GM03348 (cell line): ENCODE measurements at places on chromosomes 11 and 22.

DNA sequence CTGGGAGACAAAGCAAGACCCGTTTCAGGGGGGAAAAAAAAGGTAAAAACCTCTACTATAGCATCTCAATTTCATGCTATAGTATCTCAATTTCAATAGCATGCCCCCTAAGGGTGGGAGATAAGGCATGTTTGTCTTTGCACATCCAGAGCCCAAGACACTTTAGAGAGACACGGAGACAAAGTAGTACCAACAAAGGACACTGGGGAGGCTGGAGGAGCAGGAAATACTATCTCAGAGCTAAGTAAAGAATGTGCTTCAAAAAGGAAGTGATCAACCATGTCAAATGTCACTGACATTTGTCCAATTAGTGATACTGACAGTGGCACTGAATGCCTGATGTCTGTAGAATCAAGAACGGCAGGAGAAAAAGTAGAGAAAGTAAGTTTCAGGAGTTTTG is 68.6 kb downstream of the RRAS2 start:
- no peak for DNase-seq

GRCh38 chr11:102924851-102925380 is 30.6 kb downstream of the MMP13 start:
- DNase-seq = no peak

DNA sequence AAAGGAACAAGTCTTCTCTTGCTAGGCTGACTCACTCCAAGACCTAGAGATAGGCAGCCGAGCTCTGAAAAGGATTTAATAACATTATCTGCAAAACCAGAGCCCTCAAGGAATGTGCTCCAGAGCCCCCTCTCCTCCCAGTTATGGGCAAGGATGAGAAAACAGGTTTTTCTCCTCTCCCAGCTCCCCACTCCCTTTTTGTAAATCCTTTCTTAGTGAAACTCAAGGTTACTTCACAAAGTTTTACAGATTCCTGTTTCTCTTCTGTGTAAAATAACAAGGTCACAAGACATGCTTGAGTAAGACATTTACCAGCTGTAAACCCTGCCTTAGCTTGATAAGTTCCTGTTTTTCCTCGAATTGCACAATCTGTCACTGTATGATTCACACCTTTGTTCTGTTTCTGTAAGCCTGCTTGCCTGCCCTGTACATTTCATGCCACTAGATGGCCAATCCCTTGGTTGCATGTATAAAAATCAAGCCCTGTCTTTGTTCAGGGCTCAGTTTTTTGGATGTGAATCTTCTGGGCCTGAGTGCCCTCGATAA is 489.4 kb downstream of the KCNA4 start:
- peak; percentile 5 for DNase-seq

- DNase-seq = no peak
Measured at GRCh38 chr11:121478895-121479697, 26.3 kb upstream of the SORL1-AS1 start.

DNA sequence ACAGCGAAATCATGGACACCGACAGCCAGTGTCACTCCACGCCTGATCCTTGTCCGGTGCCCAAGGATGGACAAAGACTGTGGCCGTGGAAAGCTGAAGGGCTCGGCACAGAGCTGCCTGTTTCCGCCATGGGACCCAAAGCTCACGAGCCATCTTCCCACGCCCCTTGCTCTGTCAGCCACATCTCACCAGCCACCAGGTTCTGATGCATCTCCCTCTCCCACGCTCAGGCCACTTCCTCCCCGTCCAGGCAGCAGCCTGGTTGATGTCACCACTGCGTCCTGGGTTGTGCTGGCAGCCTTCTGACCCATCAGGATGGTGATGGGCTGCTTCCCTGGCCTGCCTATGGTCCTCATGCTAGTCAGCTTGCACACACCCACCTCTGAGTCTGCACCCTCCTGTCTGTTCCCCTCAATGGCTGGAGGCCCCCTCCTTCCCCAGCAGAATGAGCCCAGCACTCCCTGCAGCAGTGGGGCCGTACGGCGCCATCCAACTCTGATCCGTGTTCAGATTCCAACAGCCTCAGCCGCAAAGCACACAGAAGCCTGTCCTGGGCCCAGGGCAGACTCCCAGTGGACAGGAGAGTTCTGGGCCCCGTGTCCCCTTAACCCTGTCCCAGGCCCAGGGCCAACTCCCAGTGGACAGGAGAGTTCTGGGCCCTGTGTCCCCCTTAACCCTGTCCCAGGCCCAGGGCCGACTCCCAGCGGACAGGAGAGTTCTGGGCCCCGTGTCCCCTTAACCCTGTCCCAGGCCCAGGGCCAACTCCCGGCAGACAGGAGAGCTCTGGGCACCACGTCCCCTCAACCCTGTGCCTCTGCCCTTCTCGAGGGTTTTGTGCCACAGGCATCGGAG is 259.5 kb downstream of the BRD1 start:
- DNase-seq = no peak

DNA sequence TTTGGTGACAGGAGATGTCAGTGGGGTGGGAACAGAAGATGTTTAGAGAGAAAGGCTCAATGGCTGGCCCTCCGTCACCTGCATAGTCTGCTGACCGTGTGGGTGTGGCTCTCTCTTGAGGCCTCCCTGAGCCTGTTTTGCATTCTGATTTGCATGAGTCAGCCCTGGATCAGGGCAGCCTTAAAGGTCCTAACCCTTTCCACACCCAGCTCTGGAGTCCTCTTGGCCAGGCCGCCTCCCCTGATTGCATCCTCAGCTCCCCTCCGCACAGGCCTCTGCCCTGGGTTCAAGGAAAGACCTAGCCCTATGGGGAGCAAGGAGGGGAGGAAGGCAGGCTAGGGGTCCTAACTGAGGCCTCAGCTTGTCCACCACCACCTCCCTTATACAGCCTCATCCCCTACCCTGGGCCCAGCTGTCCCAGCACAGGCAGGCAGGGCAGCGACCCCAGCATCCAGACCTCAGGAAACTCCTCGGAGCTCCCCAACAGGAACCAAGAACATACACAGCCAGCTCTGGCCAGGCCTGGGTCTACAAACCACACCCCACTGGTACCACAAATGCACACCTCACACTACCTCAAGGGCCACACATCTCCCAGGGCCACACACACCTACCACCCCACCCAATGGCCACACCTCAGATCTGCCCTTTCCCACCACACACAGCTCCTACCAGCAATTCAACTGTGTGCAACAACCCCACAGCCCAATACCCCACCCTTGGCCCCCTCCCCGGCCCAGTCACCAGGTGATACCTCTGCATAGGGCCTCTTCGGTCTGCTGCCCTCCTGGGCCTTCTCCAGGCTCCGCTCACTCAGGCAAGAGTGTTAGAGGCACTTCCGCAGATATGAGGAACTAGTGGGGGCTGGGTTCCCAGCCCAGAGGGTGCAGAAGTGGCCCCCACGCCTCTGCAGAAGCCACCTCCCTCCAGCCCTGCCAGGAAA is 13.7 kb downstream of the ARAP1 start:
- peak; percentile 72 for DNase-seq

DNA sequence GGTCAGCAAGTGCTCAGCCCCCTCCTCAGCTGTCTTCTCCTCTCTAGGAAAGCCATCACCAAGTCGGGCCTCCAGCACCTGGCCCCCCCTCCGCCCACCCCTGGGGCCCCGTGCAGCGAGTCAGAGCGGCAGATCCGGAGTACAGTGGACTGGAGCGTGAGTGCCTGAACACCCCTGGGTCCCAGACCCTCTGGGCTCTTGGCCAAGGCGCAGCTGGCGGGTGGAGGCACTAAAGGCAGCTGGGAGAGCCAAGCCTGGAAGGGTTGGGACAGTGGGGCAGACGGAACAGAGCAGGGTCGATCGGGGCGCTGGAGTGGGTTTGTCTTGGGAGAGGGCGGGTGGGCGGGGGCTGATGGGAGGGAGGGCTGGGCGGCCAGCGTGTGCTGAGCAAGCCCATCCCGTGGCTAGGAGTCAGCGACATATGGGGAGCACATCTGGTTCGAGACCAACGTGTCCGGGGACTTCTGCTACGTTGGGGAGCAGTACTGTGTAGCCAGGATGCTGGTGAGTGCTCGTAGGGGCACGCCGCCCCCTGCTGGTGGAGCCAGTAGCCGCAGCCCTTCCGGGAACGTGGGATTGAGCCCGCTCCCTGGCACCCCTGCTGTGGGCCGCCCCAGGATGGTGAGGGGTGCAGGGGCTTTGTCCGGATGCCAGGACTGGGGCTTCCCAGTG is 14.1 kb upstream of the MDK start:
- DNase-seq = peak; percentile 85

DNA sequence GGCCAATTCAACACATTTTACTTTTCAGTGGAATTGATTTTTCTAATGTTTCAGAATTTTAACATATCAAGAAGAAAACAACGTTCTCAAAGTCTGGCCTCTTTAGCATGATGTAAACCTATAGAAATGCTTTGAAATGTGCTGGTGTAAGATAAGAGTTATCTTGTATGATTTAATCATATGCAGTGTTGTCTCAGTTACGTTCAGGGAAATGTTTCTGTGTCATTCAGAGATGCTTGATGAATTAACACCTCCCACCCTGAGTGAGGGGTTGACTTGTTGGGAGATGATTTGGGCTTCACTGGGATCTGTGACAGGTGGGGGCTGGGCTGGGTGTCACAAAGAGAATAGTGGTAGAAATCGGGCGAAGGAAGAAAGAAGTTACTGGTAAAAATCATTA is 15.7 kb upstream of the MYO18B start:
- DNase-seq = no peak

DNA sequence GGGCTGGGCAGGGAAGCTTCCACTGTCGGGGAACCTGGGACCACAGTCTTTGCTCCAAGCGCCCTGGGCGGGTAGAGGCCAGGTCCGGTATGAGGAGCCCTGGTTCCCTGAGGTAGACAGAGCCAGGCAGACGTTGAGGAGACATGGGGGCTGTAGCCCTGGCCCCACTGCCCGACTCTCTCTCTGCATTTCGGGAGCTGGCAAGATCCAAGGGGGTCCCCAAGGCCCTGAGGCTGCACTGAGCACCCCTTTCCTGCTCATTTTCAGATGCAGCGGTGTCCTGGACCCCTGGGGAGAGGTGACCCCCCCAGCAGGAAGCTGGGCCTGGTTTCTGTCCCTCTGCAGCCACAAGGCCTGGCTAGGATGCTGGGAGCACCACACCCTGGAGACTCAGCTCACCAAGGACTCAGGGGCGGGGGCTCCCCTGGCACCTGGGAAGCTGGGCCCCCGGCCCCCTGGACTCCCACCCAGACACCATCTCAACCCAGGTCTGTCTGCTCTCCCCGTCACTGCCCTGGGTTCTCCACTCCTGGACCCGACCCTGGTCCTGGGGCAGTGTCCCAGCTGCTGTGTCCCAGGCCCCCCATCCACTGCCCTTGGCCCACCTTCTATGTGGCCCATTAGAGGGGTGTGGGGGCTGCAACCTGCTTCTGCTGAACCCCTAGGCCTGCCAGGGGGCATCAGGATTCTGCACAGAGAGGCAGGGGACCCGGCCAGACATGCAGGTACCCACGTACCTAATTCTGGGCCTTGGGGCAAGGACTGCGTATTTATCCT is 15.0 kb upstream of the MUC6 start:
- DNase-seq = no peak

DNA sequence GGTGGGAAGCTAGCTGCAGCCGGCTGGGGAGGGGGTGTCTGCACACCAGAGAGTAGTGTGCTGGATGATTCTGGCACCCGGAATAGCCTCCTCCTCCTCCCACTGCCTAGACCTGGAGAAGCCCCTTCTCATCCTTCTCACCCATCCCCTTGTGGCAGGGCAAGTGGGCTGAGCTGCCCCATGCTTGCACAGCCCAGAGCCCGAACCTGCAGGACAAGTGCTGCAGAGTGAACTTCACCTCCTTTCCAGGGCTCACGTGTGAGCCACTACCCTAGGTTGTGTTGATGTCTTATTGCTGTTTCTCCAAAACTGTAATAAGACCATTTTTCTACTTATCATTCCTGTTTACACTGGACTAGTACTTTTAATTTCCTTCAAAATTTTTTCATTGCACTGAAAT is 56.1 kb upstream of the GLYATL1B start:
- DNase-seq = no peak

GRCh38 chr22:17922925-17923903 is 101.1 kb downstream of the MICAL3 start:
- DNase-seq = peak; percentile 78

DNA sequence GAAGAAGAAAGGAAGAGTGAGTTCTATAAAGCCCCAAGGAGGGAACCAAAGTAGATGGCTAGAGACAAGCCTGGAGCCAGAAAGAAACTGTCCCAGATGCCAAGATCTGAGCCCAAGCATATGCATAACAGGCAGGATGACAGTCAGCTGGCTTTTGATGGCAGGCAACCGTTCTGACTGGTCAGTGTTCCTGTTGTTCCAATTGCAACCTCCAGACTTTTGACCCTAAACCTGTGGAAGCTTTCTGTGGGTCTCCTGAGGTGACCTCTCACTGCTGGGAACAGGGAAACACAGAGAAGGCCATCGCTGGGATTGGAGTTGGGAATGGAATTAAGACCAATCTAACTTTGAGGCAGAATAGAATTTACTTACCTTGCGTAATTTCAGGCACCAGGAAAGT is 21.6 kb upstream of the NNMT start:
- DNase-seq = no peak

GRCh38 chr22:27195094-27195493 is 537.7 kb downstream of the MIAT start:
- peak; percentile 42 for DNase-seq

DNA sequence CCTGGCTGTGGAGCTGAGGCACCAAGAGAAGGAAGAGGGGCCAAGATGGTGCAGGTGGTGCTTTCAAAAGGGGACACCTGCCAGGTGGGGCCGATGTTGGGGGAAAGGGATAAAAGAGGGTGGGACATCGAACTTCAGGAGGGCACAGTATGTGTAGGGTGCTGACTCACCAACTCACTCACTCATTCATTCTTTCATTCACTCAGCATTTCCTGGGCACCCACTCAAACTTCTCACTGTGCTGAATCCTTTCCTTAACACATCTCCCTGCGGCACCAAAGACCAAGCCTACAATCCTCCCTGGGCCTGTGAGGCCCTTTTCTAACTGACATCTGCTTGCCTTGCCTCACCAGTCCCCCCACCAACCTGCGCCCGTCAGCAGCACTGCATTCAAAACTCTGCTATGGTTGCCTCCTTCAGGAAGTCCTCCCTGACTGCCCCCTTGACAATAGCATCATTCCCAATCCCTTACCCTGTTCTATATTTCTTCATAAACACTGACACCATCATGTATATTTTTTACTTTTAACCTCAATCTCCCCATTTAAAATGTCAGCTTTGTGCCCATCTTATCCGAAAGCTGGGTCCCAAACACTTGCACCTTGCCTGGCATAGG is 246.6 kb downstream of the MN1 start:
- peak; percentile 29 for DNase-seq

GRCh38 chr11:96054870-96055705 is 131.2 kb upstream of the MTMR2 start:
- DNase-seq = peak; percentile 44

DNA sequence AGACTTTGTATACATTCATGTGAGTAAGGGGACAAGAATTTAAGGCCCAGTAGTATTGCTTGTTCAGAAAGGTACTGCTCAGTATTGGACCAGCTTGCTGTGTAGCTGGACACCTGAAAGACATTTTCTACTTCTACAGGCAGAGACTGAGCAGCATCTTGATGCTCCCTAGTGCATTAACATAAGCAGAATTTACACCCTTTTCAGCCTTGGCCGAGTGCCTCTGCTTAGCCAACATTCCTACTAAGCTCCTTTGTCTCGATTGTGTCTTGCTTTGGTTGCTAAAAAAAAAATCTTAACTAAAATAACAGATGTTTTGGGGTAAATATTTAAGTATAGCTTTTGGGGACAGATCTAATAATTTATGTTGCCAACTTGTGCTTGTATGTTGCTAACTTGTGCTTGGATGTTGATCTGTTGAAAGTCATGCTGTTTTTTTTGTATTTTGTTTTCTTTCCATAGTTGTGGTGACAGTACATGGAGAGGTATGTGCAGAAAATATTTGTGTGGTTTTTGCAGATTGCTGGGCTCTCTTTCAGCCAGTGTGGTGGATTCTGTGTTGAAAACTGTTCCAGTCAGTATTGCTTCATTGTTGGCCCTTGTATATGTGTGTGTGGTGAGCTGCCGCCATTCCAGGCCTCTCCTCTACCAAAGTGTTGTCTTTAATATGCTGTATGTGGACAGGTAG is 3.7 kb downstream of the PTS start:
- peak; percentile 79 for DNase-seq
